ENCODE measurements at places on chromosomes 5 and 9.

DNA sequence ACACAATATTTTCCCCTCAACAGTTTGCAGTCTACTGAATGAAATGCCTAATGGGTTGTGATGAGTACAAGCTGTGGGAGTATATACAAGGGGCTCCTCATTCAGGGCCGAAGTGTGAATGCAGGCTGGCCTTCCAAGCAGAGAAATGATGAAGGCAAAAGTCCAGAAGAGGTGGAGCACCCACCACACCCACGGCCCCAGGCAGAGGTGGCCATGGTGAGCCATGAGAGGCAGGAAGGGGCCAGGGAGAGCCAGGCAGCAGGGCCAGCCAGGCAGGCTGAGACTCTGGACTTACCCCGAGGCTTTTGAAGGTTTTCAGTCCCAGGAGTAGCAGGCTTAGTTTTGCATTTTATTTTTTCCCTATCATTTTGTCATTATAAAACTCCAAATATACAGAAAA is 218.1 kb downstream of the AUH start:
- no peak for DNase-seq

DNA sequence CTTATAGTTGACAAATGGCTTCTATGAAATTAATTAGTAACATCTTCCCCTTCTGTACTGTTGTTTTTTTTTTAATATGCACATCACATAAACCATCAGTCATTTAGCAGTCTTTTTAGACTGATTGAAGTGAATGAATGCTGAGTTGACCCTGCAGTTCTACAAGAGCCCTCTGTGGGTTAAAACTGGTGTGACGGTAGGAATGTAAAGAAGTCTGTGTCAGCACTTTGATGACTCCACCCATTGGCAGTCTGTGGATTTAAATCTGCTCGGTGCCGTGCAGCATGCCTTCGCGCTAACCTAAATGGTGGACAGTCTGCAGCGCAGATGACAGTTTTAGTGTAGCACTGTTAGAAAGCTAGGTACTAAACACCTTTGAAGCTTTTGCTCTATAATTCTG is 3.1 kb downstream of the GTF3C4 start:
- DNase-seq: no peak

DNA sequence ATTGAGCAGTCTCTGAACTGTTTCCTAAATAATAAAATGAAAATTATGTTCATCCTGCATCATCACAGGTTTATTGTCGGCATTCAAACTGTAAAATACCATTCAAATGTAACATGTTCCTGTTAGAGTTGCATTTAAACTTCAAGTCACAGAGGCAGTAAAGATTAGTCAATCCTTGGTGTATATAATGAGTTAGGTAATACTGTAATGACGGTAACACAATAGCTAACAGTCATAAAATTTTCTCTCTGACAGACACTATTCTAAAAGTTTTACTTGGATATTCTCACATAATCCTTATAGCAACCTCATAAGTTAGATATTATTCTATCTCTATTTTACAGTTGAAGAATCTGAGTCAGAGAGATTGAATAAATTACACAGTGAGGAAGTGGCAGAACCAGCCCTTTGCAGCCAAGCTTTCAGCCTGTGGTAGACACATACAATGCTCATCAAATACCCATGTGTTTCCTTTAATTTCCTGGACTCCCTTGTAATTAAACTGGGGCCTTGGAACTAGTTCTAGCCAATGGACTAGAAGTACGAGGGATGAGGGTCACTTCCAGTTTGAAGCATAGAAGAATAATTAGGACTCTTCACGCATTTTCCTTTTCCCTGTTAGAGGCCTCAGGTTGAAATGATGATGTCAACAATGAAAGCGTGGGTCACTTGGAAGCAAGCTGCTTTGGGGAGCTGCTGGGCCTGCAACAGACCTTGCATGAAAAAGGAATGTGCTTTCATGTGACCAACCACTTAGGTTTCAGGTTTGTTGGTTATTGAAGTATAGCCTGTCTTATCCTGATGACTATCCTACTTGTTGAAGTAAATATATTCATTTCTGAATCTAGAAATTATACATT is 12.3 kb upstream of the CAST start:
- DNase-seq: no peak

DNA sequence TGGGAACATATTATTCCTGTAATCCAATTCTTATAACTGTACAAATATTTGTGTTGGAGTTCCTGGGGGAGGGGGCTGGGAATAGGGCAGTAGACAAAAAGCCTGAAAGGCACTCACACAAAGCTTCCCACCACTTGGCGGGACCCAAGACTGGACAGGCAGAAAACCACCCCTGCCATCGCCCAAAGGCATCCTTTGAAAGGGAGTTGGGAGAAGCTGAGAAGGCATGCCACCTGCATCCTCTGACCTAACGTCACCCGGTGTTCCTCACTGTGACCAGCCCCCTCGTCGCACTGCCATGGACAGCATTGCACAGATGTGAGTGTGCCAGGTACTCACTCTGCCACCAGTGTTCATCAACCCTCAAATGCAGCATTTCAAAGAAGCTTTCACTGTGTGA is 80.6 kb upstream of the SMIM23 start:
- DNase-seq: no peak

DNA sequence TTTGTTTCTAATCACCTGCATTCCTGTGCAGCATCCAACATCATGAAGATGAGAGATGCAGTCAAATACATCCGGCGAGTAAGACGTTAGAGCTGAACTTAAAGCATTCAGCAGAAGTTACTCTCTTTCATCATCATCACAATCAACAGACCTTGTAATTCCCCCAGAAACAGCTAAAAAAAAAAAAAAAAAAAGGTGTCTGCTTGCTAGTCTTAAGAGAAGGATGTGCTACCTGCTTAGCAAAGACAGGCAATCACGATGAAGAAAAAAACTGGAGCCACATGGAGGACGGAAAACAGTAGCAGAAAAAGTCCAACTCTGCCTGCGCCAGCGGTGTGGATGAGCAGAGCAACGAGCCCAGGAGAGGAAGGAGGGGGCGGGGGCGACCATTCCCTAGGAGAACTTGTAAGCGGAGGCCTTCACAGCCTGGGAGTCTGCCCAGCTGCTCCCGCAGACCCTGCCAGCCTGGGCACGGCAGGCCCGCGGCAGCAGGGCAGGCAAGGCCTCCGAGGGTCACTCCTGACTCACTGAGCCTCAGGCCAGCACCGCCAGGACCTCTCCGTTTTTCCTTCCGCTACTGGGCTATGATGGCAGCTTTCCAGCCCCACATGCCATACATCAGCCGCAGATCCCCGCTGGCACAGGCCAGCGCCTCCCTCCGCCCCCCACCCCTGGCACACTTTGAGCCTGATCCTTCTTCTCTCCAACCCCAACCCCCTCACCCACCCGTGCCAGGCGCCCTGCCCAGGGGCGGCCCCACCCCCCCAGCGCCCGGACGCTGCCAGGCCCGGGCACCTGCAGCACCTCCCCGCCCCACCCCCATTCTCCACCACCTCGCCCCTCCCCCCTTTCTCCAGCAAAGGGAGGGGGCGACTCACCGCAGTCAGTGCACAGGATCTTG is 1.4 kb downstream of the NRG2 start:
- no peak for DNase-seq

- DNase-seq: no peak
Observed at GRCh38 chr5:37836592-37837413, 3.0 kb downstream of the GDNF start.

DNA sequence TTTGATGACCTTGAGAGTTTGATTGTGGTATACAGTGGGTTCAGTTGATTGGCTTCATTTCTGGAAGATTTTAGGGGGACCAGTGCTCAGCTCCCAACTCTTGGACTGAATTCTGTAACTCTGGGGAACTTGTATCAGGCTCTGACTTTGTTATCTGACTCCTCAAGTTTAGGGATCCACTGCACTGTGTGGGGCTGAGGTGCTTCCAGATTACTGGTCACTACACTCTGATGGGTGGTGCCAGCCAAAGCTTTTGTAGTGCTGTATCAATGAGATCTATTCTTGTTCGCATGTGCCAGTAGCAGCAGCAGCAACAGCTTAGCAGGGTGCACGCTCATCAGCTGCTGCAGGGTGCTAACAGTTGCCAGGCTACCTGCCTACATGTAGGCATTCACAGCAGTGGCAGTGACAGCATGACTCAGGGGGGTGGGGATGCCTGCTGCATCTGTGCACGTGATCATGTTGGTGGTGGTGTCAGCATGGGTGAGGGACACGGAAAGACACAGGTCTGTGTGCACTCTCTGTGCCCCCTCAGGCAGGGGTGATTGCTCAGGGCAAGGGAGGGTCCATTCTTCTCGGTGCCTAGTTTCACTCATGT is 438.8 kb upstream of the SEMA6A start:
- no peak for DNase-seq

DNA sequence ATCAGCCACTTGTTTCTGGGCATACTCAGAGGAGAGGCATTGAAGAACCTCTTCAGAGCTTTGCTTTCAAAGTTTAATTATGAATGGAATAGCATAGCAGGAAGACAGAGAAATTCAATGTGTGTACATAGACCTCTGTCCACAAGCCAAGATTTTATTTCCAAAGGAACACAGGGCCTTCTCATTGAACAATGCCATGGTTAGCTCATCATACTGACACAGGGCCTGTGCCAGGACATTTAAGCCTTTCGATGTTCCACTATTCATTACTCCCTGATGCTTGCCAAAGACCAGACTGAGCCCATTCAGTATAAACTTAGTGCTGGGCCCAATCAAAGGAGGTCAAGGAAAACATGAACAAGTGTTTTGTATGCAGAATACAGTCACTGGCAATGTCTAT is 280.8 kb downstream of the FBXL17 start:
- no peak for DNase-seq

DNA sequence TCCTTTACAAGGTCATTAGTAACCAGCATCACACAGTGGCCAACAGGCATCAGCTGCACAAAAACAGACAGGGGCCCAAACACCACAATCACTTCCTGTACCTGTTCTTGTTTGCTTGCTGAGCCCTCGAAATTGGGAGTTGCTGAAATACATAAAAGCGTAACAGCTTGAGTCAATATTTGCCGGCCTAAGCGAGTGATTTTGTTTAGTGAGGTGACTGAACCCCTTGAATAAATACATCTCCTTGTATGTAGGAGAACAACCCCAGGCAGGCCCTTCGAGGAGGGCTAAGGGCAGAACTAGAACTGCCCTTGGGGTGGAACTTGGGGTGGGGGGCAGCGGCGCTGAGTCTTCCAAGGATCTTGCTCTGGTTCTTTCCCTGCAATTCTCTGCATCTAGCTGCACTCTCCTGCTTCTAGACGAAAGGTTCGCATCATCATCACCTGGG is 502.5 kb downstream of the RASEF start:
- DNase-seq: no peak

- no peak for DNase-seq
Observed at GRCh38 chr5:73797132-73797510, 171.1 kb downstream of the ARHGEF28 start.

- DNase-seq: no peak
Observed at GRCh38 chr9:14958989-14959388, 48.8 kb upstream of the FREM1 start.

GRCh38 chr5:134127376-134127861 is 12.9 kb downstream of the TCF7 start:
- no peak for DNase-seq

DNA sequence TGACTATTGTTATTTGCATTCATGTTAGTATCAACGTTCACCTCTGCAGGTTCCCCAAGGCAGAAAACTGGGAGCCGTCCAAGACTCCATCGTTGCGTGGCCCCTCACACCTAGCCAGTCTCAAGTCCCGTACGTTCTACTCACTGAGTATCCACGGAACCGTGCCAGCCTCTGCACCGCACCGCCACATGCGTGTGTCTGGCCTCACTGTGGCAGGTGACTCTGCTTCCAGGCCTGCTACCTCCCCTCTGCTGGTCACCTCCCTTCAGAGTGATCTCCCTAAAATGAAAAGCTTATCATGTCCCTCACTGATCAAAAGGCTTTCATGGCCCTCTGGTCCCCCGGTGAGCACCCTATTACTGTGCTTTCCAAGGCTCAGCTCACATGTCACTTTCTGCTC is 108.1 kb downstream of the GABBR2 start:
- DNase-seq: no peak

- DNase-seq: no peak
Observed at GRCh38 chr9:107489144-107489673, 360 bp downstream of the KLF4 start.

- no peak for DNase-seq
Observed at GRCh38 chr9:133045132-133045531, 14.3 kb downstream of the GTF3C5 start.

DNA sequence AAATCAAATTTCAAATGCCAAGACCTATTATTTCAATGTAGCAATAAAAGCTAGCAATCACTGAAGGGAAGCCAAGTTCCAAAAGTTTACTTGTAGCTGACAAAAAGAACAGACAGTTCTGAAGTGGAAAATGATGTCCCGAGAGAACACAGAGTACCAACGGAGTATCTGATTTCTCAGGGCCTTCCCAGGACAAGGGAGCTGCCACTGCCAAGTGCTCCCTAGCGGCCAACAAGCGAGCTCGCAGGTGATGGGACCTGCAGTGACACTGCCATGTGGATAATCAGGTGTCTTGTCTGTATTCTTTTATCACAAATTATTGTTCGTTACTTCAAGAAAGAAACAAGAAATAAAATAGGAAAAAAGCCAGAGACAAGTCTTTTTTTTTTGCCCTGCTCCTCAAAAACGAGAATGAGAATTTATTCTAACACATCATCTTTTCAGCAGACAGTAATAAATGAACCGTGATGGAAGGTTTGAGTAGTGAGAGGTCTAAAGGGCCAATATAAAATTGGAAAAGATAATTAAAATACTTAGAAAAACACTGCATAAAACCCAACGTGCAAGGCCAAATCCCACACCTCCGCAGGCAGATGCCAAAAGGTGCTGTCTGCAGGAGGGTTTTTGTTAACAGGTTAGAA is 159.4 kb downstream of the MYO10 start:
- no peak for DNase-seq

DNA sequence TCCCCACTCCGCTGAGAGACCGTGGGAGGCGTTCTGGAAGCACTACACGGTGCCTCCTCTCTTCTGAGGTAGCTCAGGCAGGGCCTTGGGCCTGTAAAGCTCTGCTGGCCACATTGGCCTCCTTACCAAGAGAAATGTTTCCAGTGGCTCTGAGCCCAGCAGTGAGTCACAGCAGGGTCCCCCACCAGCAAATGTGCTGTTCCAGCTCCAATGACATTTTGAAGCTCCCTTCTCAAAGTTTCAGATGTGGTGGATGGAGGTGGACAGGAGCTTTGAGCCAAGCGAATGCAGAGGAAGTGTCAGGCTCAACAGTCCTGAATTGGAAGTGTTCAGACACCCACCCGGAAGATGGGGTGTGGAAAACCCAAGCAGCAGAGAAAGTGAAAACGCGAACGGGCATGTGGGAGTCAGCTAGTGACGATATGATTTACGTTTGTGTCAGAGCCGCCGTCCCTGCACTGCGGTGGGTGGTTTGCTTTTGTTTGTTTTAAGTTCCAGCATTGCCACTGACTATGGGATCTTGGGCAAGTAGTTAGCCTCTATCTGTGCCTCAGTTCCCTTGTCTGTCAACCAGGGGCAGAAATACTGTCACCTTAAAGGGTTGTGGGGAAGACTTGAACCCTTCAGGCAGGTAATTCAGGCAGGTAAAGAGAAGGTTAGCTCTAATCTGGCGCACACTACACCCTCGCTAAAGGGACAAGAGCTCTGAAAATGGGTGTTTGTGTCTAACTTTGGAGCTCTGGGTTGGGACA is 38.2 kb downstream of the C5orf15 start:
- DNase-seq: no peak

- no peak for DNase-seq
Observed at GRCh38 chr9:87109851-87110250, 162.5 kb upstream of the GAS1 start.

Measured in T-helper 17 cell (primary cell).